ENCODE measurements at places on chromosomes 6 and 20.

- DNase-seq = no peak
Measured at GRCh38 chr6:25229671-25230321, 49.4 kb upstream of the CARMIL1 start.

DNA sequence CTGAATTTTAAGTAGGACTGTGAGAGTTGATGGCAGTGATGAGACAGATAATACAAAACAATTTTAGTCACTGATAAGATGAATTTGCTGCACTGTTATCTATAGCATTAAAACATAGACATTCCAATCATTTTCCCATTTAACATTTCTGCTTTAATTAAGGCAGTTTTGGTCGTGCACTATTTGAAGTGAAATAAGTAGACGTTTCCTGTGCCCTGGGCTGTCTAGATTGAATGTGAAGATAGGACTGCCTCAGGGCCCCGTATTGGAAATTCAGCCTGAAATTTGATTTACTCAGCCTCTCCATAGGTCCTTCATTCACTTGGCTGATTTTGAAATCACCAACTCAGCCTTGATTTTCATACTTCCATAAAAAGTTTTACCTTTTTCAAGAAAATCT lies 48.3 kb downstream of the ARID1B start:
- no peak for DNase-seq

DNA sequence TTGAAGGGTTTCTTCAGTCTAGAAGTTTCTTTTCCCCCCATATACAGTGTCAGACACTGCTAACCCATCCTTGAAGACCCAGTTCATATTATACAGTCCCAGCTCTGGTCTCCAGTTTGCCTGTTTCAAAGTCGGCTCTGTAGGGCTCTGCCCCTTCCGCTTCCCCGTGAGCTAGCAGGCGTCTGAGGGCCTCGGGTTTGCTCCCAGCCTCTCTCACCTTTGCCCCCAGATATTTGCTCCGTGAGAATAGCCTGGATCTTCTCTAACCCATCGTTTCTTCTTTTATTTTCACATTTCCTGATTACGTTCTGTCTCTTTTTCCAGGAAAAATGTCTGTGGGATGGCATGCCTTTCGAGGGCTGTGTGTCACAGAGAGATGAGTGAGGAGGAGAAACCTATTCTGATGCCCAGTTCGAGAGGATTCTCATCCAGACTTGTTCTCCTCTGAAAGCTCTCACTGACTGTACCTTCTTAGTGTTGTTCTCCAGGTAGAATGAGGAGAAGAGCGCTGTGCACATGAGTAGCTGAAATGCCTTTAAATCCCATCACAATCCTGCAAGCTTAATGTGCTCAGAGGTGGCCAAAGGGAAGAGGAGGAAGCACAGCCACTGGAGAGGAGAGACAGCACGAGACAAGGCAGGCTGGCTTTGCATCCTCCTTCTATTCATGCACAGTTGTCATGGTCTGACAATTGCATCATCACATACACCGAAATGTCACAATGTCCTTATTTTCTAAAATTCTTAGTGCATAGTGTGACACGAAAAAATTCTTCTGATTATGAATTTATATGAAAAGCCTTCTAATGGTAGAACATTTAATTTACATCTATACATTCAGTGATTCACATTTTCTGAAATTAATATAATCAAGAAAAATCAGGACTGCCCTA lies 171.1 kb downstream of the FOXA2 start:
- DNase-seq = no peak

- DNase-seq = no peak
Measured at GRCh38 chr6:87762116-87762515, 60.1 kb upstream of the AKIRIN2 start.

DNA sequence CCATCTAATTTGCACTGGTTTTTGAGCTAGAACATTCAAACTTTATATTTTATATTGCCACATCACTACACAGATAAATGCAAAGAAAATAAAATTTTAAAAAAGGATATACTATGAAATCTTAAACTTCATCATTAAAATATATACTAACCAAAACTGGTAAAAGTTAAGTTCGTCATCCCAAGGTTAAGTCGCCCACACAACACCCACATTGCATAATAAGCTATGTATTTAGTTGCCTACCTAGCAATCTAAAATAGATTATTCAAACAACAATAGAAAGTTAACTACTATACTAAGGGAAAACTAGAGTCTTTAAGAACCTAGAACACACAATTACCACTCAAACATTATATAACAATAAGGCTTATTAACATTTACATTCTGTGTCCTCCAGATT lies 24.5 kb downstream of the PDE10A start:
- no peak for DNase-seq

- DNase-seq = no peak
Measured at GRCh38 chr6:75188221-75188925, 17.5 kb downstream of the COL12A1 start.

GRCh38 chr6:164889980-164890379 lies 419.4 kb downstream of the C6orf118 start:
- no peak for DNase-seq

DNA sequence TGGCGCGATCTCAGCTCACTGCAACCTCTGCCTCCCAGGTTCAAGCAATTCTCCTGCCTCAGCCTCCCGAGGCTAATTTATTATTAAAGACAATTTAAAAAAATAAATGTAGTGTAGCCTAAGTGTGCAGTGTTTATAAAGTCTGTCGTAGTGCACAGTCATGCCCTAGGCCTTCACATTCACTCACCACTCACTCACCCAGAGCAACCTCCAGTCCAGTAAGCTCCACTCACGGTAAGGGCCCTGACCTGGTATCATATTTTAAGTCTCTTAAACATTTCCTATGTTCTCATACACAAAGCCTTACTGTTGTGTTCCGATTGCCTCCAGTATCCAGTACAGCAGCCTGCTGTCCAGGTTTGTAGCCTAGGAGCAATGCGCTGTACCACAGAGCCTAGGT lies 168.2 kb upstream of the FOXQ1 start:
- no peak for DNase-seq

DNA sequence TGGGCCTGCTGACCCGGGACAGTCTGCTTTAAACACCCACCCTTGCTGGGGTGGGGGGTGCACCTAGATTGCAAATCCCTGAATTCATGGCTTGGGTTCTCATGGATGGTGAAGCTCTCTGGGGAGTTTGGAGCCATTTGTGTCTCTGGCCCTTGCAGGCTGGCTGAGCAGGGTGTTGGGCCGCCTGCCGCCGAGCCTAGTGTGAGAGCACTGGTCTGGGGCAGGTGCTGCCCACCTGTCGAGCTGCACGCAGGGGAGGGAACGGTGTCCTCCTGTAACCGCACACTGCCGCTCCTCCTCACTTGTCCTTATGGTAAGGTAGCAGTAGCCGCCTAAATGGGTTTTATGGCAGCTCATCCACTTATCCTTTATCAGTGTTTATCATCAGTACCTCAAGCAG lies 143.9 kb downstream of the DTNBP1 start:
- no peak for DNase-seq

GRCh38 chr6:142934106-142934505 lies 10.9 kb downstream of the HIVEP2 start:
- no peak for DNase-seq

DNA sequence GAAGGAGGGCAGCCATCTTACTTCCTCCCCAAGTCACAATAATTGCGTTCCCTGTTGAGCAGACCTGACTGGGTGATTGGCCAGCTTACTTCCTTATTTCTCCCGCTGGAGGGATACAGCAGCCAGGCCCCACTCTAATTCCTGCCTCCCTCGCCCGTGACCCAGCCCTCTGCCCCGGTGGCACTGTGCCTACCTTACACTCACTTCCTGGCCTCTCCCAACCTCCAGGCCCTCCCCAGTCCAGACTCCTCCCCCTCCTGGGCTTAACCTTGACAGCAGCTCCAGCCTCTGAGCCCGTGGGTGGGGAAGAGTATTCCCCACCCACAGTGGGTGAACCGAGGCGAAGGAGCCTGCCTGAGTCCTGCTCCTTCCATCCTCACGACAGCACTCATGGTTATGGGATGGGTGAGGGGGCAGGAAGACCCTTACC lies 3.0 kb downstream of the BAK1 start:
- peak; percentile 57 for DNase-seq

- no peak for DNase-seq
Measured at GRCh38 chr6:110981202-110981600, 637 bp upstream of the RPF2 start.

DNA sequence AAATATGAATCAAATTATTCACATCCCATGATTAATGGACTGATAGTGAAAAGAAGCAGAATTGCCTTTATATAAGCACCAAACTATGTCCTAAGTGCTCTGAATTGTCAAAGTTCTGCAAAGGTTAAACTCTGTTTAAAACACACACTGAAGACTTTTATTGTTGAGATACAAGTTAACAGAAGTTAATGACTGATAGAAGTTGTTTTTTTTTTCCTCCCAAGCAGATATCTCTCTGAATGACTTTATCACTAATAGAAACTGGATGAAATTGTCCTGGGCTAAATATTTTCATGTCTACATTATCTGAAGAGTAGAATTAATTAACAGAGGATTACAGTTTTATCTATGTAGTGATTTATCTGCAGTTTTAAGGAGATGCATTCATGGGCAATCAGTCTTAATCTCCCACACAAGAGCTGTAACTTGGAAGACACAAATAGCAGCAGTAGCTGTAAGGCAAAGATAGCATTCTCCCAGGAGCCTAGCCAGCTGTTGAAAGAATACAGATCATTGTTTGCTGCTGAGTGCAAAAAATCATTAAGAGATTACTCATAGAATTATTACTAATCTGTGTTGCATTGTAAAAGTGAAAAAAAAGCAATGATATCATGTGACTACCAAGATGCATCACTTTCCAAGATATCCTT lies 49.9 kb downstream of the BMP5 start:
- no peak for DNase-seq

DNA sequence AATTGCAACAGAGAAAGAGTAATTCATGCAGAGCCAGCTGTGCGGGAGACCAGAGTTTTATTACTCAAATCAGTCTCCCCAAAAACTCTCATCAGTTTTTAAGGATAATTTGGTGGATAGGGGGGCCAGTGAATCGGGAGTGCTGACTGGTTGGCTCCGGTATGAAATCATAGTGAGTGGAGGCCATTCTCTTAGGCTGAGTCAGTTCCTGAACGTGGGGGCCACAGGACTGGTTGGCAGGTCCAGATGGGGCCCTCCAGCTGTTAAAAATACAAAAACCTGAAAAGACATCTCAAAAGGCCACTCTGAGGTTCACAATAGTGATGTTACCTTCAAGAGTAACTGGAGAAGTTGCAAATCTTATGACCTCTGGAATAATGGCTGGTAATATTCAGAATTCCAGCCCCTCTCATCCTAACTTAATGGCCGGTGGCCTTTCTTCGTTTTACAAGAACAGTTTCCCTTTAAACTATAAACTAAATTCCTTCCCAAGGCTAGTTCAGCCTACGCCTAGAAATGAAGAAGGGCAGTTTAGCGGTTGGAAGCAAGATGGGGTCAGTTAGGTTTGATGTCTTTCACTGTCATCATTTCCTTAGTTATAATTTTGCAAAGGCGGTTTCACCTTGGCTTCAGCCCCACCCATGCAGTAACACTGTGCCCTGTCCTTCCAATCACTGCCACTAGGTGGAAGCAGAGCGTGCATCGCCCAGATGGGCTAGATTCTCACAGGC lies 6.8 kb upstream of the MICA start:
- peak; percentile 92 for DNase-seq

DNA sequence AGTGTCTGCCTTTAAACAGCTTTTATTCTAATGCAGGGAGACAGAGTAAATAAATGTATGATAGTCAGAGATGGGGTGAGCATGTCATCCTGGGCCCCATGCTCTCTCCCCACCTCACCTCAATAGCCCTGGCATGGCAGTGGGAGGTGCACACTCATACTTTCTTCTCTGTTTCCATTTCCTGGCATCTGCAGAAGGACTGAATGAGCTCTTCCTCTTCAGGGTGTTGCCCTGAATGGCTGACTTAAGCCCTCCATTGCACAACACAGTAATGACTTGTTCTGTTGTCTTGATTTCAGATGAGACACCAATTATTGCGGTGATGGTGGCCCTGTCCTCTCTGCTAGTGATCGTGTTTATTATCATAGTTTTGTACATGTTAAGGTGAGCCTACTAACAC lies 57.0 kb upstream of the GNRH2 start:
- peak; percentile 81 for DNase-seq

DNA sequence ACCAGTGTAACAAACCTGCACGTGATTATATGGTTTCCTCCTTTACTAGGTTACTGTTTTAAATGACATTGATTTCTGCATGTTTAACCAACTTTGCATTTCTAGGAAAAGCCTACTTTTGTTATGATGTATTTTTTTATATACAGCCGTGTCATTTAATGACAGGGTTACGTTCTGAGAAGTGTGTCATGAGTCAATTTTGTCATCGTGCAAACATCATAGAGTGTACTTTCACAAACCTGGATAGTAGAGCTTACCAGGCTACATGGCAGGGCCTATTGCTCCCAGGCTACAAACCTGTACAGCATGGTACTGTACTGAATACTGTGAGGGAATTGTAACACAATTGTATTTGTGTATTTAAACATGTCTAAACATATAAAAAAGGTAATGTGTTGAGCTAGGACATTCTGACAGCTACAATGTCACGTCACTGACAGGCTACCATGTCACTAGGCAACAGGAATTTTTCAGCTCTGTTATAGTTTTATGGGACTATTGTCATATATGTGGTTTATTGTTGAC lies 205.3 kb downstream of the PRL start:
- no peak for DNase-seq

DNA sequence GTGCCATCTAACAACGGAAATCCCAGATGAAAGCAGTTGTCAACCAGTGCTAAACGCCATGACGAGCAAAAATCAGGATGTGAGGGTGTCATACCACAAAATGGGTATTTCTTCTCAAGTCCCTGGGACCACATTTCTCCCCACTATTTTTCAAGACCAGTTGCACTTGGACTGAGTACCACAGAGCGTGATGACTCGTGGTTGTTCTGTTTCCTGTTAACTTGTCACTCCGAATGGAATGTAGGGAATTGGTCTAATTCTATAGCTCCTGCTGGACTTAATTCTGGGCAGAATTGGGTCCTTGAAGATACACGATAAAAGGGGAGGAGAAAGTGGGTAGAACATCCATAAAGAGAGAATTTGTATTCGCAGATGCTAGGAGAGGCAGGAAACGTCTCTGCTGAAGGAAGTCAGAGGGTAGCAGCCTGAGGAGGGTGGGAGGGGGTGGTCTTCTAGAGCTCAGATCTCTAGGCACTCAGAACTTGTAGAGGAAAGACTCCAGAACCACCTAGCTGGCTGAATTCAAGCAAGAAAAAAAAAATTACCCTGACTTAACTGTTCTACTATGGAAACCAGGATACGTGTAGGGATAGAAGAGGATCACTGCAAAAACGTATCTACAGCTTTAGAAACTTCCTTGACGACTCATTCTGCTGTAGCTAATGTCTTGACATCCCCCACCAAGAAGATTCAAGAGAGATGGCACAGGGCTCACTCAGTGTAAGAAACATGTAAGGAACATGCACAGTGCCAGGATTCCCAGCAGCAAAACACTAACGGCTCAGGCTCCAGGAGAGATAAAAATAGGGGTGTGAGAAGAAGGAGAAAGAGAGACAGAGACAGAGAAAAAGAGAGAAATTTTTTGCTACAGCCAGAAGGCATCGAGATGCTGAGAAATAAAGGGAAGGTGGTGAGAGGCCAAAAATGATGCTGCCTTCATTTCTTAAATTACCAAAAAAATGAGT lies 494.7 kb downstream of the CD83 start:
- no peak for DNase-seq

GRCh38 chr20:47810721-47811347 lies 25.6 kb upstream of the SULF2 start:
- no peak for DNase-seq

- DNase-seq = no peak
Measured at GRCh38 chr20:35823937-35824336, 52.1 kb downstream of the PHF20 start.

All from activated T-cell treated with anti-CD3 and anti-CD28 coated beads, Interleukin-2, amount 50 U/mL, for 48 hours (primary cell).